ENCODE measurements at places on chromosomes 4 and X. TPM values are rescaled to one million over a fixed set of nuclear protein-coding genes. Genes with fewer than 3 reads are reported as not detected.

DNA sequence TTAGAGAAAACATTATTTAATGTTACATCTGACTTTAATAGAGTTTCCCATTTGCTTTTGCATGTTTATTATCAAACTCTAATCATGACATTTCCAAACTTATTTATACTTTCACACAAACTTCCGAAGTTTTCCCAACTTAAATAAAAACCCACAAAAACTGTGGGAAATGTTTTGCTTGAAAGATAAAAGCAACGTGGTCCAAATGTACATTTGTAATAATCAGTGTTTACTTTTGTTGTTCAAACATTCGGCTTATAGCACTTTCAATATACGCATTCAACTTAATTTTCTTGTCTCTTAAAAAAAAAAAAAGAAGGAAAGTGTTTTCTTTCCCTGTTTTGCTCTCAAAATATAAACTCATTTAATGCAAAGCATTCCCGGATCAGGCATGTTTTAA lies 51.0 kb downstream of the STX18 start:
- no peak for DNase-seq

GRCh38 chr4:156390599-156391324 lies 437.1 kb upstream of the CTSO start:
- no peak for DNase-seq

DNA sequence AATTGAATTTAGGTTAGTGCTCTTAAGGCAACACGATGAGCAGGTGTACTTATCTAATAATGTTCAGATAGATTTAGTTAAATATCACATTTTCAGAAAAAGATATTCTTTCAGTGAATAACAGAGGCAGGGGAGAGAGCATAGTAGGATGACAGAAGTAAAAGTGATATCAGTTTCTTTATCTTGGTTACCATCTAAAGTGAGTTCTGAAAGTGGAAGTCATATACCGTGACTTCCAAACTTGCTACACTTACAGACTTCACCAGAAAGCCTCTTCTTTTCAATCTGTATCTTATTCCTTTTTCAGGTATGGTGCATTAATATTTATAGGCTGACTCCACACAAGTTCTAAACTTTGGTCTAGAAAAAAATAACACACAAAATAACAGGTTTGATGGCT lies 124.9 kb downstream of the POU4F2 start:
- no peak for DNase-seq

The GYG2 gene
- 15.7 TPM for total RNA-seq

The NXF2B gene
- total RNA-seq, result not detected

DNA sequence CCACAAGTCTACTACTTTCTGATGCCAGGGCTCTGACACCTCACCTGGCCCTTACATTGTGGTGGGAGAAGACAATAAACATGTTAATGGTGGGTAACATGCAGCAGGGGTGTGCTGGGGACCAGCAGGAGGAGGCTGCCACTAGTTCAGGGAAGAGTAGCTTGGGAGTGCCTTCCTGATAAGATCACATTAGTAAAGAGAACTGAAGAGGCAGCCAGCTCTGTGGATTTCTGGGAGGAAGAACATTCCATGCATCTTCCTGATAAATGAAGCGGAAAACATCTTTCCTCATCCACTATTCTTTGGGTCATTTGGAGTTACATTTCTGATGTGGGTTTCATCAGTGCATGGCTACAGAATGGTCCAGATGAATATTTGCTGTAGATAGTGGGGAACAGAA lies 9.0 kb downstream of the RNF150 start:
- DNase-seq, result no peak

DNA sequence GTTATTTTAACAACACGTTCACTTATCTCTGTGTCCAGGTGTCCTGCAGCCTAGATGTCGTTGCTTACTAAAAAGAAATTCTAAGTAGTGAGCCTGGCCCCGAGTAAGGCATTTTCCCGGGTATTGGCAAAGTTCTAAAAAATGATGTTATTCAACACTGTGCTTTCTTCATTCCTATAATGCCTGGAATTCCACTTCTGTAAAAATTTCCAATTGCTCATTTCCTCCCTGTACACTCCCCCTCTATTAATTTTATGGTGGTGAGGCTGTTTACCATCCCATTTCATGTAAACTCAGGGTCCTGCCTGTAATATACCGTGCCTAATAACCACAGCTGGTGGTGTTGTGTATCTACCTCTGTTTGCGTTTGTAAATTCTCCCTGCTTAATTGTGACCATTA lies 14.2 kb downstream of the BST1 start:
- no peak for DNase-seq

The TXLNG gene
- total RNA-seq, result 15.2 TPM

DNA sequence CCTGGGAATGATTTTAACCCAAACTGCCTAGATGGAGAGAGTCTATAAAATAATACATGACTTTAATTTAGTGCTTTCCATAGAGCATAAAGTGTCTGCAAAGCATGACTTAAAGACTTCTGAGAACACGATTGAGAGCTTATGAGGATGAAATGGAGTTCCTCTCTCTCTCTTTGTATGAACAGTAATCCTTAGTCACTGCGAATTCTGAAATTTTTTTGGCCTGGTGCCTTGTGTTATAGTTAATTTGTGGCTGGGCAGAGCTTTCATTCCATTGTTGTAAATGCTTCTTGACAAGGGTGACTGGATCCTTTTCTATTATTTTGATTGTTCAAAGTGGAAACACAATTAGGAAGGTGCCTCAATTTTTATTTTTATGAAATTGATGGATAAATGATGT lies 179.5 kb downstream of the CEP135 start:
- no peak for DNase-seq

The TAF7L gene
- 2.5 TPM for total RNA-seq

GRCh38 chr4:15479089-15479912 lies 9.6 kb downstream of the CC2D2A start:
- no peak for DNase-seq

DNA sequence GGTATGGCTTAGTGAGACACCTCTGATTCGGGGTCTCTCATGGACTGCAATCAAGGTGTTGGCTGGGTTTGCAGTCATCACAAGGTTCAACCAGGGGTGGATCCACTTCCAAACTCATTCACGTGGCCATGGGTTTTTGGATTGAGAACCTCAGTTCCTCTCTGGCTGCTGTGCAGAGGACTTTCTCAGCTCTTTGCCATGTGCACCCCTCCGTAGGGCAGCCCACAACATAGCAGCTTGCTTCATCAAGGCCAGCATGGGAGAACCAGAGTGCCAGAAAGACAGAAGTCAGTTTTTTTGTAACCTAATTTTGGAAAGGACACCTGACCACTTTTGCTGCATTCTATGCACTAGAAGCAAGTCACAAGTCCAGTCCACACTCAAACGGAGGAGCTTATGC lies 154.9 kb downstream of the PJA1 start:
- peak; percentile 22 for DNase-seq

DNA sequence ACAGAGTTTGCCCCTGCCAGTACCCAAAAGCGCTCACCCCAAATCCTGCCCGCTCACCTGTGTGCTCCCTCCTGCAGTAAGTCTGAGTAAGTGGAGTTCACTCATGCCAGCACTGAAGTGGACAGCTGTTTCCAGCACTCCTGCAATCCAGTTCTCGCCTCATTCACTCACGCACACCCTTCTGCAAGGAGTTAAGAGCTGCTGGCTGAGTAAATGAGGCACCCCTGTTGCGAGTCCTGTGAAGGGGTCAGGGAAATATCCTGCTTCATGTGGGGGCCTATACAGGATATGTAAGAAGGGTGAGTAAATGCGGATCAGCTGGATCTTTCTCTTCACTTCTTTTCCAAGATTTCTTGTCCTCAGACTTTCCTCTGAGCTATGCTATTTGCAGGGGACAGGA lies 23.5 kb downstream of the CXCL8 start:
- no peak for DNase-seq

The NUDT11 gene
- total RNA-seq, result 1.5 TPM

DNA sequence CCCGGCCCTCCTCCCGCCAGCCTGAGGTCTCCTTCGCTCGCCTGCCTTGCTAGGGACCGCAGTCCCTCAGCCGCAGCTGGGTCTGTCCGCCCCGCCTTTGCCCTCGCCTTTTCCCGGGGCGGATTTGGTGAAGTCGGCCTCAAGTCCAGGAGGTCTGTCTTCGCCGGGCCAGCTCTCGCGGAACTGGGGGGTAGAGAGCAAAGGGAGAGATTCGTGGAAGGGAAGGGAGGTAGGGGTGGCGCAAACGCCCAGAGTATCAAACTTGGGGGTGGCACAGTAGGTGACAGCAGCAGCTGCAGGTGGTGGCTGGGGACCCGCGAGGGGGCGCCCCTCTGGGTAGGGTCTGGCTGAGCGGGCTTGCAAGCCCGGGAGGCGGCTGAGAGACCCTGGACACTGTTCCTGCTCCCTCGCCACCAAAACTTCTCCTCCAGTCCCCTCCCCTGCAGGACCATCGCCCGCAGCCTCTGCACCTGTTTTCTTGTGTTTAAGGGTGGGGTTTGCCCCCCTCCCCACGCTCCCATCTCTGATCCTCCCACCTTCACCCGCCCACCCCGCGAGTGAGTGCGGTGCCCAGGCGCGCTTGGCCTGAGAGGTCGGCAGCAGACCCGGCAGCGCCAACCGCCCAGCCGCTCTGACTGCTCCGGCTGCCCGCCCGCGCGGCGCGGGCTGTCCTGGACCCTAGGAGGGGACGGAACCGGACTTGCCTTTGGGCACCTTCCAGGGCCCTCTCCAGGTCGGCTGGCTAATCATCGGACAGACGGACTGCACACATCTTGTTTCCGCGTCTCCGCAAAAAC lies at the start of gene NPY2R:
TSS of gene NPY2R (plus strand) at position 379 of the 797 bp plus-strand sequence. CDS start 5,304 bp downstream, outside the sequence.
- DNase-seq, result no peak

The RAB33A gene
- 0.98 TPM for total RNA-seq

The HEPH gene
- 8.6 TPM for total RNA-seq

DNA sequence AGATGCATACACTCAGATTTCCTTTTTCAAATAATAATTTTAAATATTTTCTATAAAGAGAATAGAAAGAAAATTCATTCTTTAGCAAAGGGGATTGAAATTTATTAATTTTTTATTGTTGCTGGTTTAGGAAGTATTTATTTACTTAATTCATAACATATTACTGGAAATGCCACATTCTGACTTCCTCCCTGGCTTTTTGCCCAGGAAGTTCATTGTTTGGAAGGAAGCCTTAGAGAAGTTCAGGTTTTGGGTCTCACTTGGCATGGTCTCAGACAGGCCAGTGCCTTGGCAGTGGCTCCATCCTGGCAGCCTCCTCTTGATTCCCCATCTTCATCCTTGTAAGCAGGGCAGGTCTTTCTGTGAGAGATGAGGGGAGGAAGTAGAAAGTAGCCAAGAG lies 50.5 kb downstream of the IL15 start:
- DNase-seq, result no peak

The CTAG1A gene
- not detected for total RNA-seq

The MAP9 gene
- 3.4 TPM for total RNA-seq

DNA sequence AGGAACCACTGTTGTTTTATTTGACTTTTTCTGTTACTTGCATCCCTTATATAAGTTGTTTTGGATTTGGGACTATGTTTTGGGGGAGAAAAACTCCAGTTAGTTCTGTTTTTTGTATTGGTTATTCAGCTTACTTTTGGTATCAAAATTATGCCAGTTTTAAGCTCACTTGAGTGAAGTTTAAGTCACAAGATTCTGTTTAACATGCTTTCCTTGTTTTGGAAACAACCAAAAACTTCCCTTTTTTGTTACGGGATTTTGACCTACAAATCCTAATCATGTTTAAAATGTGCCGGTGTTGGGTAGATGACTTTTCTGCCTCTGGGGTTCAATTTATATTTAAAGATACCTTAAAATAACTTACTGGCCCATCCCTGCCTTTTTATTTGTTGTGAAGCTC lies 36.0 kb downstream of the CCNI start:
- no peak for DNase-seq

DNA sequence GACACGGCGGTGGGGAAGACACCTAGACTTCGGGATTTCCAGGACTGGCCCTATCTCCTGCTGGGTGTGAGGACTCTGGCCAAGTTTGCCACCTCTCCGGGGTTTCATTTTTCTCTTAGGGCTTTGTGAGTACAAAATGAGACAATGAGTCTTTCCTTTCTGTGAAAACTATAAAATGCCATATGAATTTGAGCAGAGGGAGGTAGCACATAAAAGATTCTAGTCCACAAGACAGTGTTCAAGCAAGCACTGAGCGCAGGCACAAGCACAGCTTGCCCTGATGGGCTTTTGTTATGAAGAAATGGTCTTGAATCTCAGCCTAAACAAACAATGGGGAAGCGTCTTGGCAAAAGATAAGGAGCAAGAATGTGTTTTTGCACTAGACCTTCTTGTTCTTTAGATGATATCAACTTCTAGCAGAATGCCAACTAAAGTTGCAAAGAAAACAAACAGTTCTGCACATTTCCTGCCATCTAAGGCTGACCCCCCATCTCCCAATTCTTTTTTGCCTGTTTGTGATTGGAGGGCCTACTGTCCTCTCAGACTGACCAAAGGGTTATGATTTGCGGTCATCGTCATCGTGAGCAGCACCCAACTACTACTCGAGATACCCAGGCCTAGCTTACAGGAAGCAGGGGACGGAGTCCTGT lies 73.0 kb upstream of the ZNF518B start:
- no peak for DNase-seq

DNA sequence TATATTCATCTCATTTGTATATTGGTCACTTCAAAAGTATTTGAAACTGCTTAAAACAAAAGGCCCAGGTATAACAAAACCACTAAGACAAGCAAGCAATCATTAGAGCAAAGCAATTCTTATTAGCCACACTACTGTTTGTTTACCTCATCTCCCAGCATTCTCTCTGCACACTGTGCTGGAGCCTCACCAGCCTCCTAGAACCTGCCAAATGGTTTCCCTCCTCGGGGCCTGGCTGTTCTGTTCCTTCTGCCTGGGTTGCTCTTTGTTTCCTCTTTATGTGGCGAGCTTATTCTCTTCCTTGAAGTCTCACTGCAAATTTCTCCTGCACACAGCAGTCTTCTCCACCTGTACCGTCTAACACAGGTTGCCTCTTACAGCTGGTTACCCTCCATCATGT lies 67.5 kb upstream of the MND1 start:
- DNase-seq, result no peak

- no peak for DNase-seq
Observed at GRCh38 chr4:10437735-10438134, 19.5 kb downstream of the ZNF518B start.

GRCh38 chr4:132132433-132132832 lies 1016.7 kb upstream of the PCDH10 start:
- DNase-seq, result no peak

The ABCG2 gene
- 7.4 TPM for total RNA-seq

GRCh38 chr4:86870442-86871069 lies 21.4 kb upstream of the SLC10A6 start:
- DNase-seq, result no peak

The PORCN gene
- total RNA-seq, result 15.7 TPM

- no peak for DNase-seq
Observed at GRCh38 chr4:15005474-15006115, 3.3 kb downstream of the CPEB2 start.

The UBA6 gene
- total RNA-seq, result 36.3 TPM

- DNase-seq, result peak; percentile 12
Observed at GRCh38 chr4:9987749-9988362, 33.4 kb downstream of the SLC2A9 start.

- no peak for DNase-seq
Observed at GRCh38 chr4:47493238-47494123, 8.4 kb downstream of the ATP10D start.

GRCh38 chr4:99510721-99511120 lies at the start of gene C4orf17:
Gene C4orf17, plus strand, starts transcription at chr4:99511021. Its CDS starts 2,061 bp downstream, at chr4:99513082.
- DNase-seq, result no peak

The RRH gene
- not detected for total RNA-seq
